NCI-H1048 (cell line): ENCODE measurements at places on chromosomes 12 and 14.

- no peak for DNase-seq
Measured at GRCh38 chr12:120394483-120395367, 25.8 kb upstream of the MSI1 start.

DNA sequence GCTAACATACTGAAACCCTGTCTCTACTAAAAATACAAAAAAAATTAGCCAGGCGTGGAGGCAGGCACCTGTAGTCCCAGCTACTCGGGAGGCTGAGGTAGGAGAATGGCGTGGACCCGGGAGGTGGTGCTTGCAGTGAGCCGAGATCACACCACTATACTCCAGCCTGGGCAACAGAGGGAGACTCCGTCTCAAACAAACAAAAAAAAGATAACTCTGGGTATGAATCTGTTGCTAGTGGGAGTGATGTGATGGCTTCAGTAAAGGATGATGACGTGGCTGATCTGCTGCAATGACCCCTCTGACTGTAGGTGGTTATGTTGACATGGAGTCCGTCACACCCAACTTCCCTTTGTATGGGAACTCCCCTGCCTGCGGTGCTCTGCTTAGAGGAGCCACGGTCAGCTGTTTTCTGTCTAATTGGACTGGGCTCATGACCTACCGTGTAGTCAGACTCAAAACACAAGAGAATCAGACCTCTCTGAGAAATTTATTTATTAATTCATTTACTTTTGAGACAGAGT is 59.1 kb upstream of the MED13L start:
- no peak for DNase-seq

DNA sequence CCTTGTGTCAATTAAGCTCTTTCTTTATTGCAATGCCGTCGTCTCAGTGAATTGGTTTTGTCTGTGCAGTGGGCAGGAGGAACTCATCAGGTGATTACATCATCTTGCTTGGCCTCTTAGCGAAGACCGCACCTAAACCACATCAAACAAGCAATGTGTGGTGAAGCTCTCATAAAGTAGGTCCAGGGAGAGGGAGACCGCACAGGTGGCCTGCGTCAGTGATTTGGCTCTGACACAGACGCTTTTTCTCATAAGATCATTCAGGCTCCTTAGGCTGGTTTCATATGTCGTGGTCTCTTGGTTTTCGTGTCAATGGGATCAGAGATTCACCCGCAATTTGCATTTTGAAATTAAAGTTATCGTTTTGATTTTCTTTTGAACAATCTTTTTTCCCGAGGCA is 6.7 kb upstream of the TESC start:
- no peak for DNase-seq

DNA sequence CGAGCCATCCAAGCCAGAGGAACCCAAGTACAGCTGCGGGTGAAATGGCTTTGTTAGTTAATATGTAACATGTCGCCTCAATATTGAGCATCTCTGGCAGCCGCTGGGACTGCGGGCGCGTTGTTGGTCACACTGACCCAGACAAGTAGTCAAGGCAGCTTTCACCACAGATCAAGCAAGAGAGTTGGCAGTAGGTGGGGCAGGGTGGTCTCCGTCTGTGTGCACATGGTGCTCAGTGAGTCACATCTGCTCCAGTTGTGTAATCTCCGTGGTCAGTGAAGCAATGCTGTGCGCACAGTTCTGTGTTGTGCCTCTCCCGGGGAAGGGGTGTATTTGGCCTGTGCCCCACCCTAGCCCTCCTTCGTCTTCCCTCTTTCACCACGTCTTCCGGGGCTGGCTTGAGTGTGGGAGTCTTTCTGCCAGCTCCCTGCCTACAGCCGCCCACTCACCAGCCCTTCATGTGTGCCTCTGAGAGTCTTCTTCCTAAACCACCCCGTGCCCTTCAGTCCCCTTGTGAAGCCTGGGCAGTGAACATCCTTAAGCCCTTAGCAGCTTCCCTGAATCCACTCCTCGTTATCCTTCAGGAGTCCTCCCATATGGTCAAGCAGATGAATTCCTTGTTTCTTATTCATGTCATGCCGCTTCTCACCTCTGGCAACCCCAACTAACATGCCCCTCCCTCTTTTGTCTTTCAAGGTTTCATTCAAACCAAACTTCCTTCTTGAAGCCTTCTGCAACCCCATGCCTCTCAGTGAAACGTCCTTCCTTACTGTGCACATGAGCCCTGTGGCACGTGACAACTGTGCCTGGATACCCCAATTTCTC is 242.1 kb downstream of the CACNA1C start:
- DNase-seq: no peak

GRCh38 chr14:36738269-36738668 is 76.6 kb downstream of the PAX9 start:
- DNase-seq: no peak

DNA sequence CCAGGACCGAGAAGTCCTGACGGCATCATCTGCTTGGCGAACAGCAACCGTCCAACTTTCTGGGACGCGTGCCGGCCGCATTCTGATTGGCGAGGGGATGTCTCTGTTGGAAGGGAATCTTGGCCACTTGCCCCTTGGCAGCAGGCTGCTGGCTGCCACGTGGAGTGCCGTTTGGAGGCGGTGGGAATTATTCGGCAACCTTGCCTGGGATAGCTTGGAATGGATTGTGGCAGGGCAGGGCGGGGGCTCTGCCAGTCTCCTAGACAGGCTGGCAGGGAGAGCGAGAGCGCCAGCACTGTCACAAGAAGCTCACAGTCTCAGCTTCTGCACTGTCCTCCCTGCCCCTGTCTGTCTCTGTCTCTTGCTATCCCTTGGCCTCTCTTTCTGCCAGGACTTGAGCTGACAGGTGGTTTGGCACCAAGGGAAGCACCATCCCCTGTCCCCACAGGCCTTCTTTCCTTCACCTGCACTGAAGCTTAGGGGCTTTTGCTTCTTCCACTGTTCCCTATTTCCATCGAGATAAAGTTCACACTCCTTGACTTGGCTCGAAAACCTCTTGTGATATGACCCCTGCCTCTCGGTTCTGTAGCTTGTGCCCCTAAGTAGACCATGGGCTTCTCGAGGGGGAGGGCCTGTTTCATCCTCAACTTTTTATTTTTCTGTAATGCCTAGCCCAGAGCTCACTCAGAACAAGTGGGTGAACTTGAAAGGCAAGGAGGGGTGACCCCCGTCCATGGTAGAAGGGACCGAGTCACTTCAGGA is 201.9 kb downstream of the PHETA1 start:
- DNase-seq: no peak

DNA sequence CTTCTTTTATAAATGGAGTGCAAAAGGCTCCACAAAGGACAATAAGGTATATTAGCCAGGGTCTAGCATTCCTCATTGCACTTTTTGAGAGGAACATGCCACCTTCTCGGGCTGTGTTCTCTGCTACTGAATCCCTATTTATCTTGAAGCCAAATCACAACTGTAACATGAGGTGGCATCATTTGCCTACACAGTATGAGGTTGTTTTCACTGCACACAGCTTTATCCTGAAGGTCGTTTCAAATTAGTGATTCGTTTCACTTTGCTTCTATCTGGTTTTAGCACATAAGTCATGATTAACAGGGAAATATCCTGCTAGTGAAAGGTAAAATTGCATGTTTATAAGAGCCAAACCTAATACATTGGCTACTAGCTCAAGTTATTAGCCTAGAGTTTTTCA is 153.8 kb downstream of the SLC35F4 start:
- no peak for DNase-seq
